ENCODE measurements at places on chromosomes 16 and 17.

- H3K27ac ChIP-seq = peak overlapping the region; percentile 59
- H3K4me3 ChIP-seq = peak overlapping the region; percentile 98
- peaks cover 16% of the 10 kb centered on the region for H3K4me1 ChIP-seq
- DNase-seq = no peak
Observed at GRCh38 chr16:23509782-23510163, 521 bp downstream of the GGA2 start.

DNA sequence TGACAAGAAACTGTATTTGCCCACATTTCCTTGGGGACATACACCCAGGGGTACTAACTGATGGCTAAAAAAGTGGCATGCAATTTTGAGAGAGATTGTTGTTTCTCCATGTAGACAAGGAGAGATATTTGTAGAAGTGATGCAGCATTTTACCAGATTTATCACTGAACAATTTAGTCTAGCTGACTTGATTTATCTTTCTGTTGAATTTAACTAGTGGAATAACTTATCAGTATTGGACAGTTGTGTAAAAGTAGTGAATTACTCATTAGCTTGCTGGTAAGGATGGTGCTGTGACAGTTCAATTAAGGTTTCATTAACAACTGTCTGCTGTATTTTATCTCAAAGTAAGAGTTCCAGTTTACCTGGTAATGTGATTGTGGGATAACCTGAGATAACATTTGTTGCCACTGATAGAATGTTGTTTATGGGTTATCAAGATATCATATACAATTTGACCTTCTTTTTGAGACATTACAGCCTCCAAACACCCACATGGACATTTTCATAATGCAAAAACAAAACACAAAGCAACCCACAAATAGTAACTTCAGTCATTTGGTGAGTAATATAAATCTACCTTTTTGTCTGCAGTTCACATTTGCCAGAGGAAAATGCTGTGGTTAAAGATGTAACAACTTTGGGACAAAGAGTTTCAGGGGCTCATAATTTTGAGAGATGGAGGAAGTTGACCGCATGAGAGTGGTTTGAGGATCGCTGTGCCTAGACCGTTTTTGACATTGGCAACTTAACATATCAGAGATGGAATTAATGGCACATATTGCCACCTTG, 3.8 kb downstream of the NLK start:
- H3K4me1 ChIP-seq = peaks cover 9% of the 10 kb centered on the region
- H3K36me3 ChIP-seq = no peaks in the 10 kb centered on the region
- no peaks in the 10 kb centered on the region for H3K27me3 ChIP-seq
- no peak overlapping the region for H3K27ac ChIP-seq

DNA sequence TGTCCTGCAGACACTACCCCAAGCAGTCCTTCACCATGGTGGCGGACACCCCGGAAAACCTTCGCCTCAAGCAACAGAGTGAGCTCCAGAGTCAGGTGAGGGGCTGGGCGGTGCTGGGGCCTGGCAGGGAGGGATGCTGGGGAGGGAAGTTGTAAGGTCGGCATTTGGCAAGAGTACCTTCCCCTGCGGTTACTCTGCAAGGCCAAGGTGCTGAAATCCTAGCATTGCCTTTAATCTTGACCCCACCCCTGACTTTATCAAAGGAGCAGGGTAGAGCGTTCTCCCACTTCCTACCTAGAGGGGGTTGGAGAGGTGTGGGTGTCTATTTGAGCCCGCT, 20.5 kb downstream of the LASP1 start:
- H3K27ac ChIP-seq = peak overlapping the region; percentile 4
- peaks cover 10% of the 10 kb centered on the region for H3K4me1 ChIP-seq
- no peak overlapping the region for H3K4me3 ChIP-seq
- H3K36me3 ChIP-seq = peaks cover 53% of the 10 kb centered on the region

DNA sequence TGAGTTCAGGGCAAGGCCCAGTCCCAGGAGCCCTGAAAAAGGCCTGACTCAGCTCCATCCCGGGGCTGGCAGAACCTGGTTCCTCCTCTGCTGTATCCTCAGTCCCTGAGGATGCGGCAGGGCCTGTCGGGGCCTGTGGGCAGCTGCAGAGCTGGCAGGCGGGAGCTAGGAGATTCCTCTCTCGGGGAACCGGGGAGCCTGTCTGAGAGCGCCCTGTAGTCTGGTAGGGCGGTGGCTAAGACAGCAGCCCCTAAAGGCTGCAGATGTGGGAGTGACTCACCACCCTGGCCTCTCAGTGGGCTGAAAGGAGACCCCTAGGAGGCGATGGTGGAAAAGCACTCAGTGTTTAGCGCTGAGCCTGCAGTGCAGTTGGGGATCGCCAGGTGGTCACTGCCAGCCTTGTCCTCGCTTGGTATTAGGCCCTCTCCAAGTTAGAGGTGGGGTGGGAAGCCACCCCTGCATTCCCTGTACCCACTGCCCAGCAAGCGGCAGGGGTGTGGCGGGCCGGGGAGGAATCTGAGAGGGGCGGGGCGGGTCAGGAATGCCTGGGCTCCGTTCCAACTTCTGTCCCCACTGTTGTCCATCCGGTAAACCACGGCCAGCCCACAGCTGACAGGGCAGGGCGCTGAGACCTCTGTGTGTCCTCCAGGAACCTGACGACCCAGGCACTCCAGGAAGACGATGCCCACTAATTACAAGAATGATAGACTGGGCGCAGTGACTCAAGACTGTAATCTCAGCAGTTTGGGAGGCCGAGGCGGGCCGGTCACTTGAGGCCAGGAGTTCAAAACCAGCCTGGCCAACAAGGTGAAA, 29.5 kb upstream of the CDH1 start:
- H3K27me3 ChIP-seq = no peaks in the 10 kb centered on the region
- H3K36me3 ChIP-seq = no peaks in the 10 kb centered on the region
- no peak for DNase-seq
- no peak overlapping the region for H3K4me3 ChIP-seq
- H3K27ac ChIP-seq = no peak overlapping the region

GRCh38 chr16:49786926-49787557, 68.9 kb downstream of the ZNF423 start:
- peak overlapping the region; percentile 78 for H3K27ac ChIP-seq
- DNase-seq = no peak

DNA sequence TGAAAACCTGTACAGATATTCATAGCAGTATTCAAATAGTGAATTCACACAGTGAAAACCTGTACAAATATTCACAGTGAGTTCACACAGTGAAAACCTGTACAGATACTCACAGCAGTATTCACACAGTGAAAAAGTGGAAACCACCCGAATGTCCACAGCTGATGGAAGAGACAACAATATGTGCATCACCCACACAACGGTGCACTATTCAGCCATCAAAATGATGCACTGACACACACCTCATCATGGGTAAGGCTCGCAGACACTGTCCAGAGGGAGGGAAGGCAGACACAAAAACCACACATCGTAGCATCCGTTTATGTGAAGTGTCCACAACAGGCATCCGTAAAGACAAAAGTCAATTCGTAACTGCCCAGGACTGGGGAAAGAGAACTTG, 100.9 kb downstream of the VPS53 start:
- no peaks in the 10 kb centered on the region for H3K4me1 ChIP-seq
- H3K4me3 ChIP-seq = no peak overlapping the region
- no peak overlapping the region for H3K27ac ChIP-seq
- no peak for DNase-seq

DNA sequence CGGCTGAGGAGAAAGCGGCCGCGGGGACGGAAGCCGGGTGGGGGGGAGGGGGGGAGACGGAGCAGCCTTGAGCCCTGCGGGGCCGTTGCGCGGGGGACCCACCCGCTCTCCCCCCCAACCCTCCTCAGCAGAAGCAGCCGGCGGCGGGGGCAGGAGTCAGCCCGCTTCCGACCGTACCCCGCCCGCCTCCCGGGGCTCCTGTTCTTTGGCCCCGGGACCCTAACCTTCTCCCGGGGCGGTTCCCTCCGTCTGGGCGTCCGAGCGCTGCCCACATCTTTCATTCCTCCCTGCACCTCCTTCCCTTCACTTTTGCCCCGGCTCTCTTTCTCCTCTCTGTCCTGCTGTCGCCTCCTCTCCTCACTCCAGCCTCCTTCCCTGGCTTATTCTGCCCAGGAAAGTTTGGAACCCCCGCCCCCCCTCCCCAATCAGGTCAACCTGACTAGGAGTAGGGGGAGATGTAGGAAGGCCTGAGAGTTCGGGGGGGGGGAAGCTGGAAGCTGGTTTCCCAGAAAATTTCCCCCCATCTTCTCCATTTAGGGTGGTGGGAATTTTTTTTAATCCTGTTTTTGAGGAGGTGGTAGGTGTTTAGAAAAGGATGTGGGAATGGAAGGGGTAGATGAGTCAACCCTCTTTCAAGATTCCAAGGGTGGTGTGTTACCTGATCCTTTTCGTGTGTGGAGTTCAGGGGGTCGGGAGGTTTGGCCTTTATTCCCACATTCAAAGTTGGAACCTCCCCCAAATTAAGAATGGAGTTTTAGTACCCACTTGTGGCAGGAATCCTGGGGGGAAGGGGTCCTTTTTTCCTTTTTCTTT, 427 bp upstream of the NLK start:
- H3K36me3 ChIP-seq = no peaks in the 10 kb centered on the region
- peak; percentile 66 for DNase-seq
- H3K27me3 ChIP-seq = no peaks in the 10 kb centered on the region
- peak overlapping the region; percentile 60 for H3K4me3 ChIP-seq

- H3K4me3 ChIP-seq = no peak overlapping the region
- no peaks in the 10 kb centered on the region for H3K36me3 ChIP-seq
- peaks cover 40% of the 10 kb centered on the region for H3K4me1 ChIP-seq
- no peak for DNase-seq
- H3K27ac ChIP-seq = no peak overlapping the region
- no peaks in the 10 kb centered on the region for H3K27me3 ChIP-seq
Observed at GRCh38 chr16:89406277-89406888, 84.0 kb downstream of the ANKRD11 start.

DNA sequence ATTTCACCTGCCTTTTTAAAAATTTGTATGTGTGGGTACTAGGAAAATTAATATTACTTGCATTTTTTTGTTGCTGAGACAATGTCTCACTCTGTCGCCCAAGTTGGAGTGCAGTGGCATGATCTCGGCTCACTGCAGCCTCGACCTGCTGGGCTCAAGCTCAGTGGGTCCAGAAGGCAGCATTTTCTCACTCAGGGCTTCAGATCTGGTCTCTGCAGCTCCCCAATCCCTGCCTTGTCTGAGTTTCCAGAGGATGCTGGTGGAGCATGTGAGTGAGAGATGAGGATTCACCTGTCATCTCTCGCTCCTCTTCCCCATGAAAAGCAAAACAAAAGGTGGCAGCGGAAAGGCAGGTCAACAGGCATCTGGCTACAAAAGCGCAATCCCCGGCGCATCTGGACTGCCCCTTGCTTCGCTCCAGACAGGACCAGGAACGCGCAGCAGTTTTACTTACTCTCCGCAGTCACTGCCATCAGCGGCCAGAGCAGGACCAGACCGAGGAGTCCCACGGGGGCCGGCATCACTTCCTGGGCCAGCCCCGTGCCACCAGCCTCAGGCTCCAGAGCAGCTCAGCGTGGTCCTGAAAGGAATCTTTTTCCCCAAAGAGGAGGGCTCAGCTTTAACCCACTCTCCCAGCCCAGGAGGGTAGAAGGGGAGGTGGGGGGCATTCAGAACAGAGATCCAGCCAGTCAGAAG, 59.9 kb downstream of the LITAF start:
- peak overlapping the region; percentile 62 for H3K4me3 ChIP-seq
- H3K36me3 ChIP-seq = no peaks in the 10 kb centered on the region
- peak overlapping the region; percentile 37 for H3K27ac ChIP-seq
- DNase-seq = no peak
- H3K27me3 ChIP-seq = no peaks in the 10 kb centered on the region

DNA sequence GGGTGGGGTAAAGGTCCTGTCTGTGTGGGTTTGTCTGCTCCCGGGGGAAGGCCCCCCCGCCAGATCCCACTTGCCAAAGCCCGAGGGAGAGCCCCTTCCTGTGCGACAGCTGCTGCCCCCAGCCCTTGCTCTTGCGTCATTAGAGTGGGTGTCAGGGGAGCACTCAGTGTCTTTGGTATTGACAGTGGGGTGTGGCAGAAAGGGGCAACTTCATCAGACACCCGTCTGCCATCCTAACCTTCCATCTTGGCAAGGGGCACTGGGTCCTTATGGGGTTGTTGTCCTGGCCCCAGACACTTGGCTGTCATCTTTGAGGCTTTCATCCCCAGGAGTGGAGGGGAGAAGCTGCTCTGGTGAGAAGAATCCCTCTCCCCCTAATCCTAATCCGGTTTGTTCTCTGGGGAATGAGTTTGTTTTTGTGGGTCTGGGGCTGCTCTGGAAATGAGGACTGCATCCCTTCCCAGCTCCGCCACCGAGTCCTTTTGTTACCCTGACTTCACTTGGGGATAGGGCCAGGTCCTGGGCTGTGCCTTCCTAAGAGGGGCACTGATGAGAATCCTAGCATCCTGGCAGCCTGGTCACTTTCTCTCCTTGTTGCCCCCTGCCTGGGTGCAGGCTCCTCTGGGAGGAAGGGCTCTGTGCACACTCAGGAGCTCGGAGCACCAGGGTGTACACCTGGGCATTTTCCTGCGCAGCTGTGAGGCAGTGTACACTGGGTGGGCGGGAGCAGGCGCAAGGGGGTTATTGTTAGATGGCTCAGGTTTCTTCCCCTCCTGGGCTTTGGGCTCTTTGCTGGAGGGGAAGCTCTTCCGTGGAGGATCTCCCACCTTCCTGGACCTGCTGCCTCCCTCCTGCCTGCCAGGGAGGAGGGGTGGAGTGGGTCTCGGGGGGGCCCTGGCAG, 21.1 kb downstream of the GJD3 start:
- H3K27me3 ChIP-seq = no peaks in the 10 kb centered on the region
- no peaks in the 10 kb centered on the region for H3K36me3 ChIP-seq
- no peak for DNase-seq
- H3K27ac ChIP-seq = peak overlapping the region; percentile 92
- H3K4me1 ChIP-seq = peaks cover 42% of the 10 kb centered on the region

- H3K36me3 ChIP-seq = peaks cover 4% of the 10 kb centered on the region
- peak overlapping the region; percentile 78 for H3K4me3 ChIP-seq
- H3K27me3 ChIP-seq = peaks cover 19% of the 10 kb centered on the region
- DNase-seq = no peak
- peak overlapping the region; percentile 89 for H3K27ac ChIP-seq
- H3K4me1 ChIP-seq = no peaks in the 10 kb centered on the region
Observed at GRCh38 chr17:36947922-36948716, 635 bp upstream of the AATF start.

DNA sequence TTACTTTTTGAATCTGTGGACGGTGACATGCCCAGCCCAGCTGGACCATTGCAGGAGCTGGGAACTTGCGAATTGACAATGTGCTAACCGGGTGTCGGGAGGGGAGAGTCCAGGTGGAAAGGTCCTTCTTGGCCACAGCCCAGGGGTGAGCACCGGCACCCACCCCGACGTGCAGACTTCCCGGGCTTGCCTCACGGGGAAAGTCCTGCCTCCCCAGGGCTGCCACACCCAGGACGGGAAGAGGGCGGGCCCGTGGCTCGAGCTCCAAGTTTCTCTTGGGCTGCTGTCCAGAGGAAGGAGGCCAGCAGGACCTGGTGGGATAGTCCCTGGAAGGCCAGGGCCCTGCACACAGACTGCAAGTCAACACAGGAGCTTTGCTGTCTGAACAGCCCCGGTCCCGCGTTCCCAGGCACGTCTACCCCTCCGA, 17.7 kb downstream of the CARD14 start:
- no peak for DNase-seq
- no peaks in the 10 kb centered on the region for H3K27me3 ChIP-seq
- no peak overlapping the region for H3K4me3 ChIP-seq
- no peak overlapping the region for H3K27ac ChIP-seq
- no peaks in the 10 kb centered on the region for H3K36me3 ChIP-seq

- no peaks in the 10 kb centered on the region for H3K4me1 ChIP-seq
- no peak overlapping the region for H3K27ac ChIP-seq
- H3K4me3 ChIP-seq = no peak overlapping the region
- no peak for DNase-seq
- H3K36me3 ChIP-seq = no peaks in the 10 kb centered on the region
Observed at GRCh38 chr16:82945420-82946101, 318.8 kb downstream of the CDH13 start.

GRCh38 chr17:44952946-44953475, 5.4 kb upstream of the KIF18B start:
- no peak overlapping the region for H3K27ac ChIP-seq
- no peak for DNase-seq
- no peaks in the 10 kb centered on the region for H3K27me3 ChIP-seq
- H3K4me3 ChIP-seq = no peak overlapping the region
